GM23248 (cell line): ENCODE measurements at places on chromosomes 2 and 18. TPM values are rescaled to one million over a fixed set of nuclear protein-coding genes. Genes with fewer than 3 reads are reported as not detected.

The CNRIP1 gene
- total RNA-seq, result 21.8 and 37.7 TPM in 2 replicates

DNA sequence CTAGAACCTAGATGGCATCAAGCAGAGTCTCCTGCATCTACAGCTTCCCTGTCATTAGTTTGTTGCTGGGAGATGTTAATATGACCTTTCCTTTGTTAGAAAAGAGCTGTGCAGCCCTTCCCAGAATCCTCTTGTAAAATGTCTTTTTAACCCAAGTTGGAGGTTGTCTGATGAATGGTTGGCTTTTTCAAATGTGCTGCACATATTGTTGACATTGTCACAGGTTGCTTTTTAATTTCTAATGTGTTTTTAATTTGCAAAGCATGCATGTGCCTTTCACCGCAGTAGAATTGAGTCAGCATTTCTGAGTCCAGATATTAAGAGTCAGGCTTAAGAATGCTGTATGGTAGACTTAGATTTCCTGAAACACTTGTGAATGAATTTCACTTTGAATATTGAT is 120.8 kb downstream of the GREB1L start:
- no peaks in the 10 kb centered on the region for H3K36me3 ChIP-seq
- H3K27ac ChIP-seq, result no peak overlapping the region
- peak; percentile 60 for DNase-seq
- H3K4me3 ChIP-seq, result no peak overlapping the region
- peaks cover 43% of the 10 kb centered on the region for H3K4me1 ChIP-seq

DNA sequence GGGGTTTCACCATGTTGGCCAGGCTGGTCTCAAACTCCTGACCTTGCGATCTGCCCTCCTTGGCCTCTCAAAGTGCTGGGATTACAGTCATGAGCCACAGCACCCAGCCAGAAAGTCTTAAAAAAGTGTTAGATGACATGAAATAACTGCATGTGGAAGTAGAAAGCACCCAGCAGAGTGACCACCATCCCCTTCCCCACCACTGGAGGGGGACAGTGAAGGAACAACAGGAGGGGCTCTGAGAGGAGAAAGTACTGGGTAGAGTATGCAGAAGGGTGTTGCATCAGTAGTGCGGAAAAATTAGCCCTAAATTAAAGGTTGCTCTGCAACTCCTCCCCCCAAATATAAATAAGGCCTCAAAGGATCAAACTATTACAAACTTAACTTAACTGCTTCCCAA is 230.5 kb downstream of the ZNF521 start:
- H3K4me1 ChIP-seq, result peaks cover 7% of the 10 kb centered on the region; the same call in 1 of the 2 replicates
- no peak overlapping the region for H3K4me3 ChIP-seq
- no peak for DNase-seq
- H3K27me3 ChIP-seq, result no peaks in the 10 kb centered on the region
- no peaks in the 10 kb centered on the region; the same call in 1 of the 2 replicates for H3K36me3 ChIP-seq

DNA sequence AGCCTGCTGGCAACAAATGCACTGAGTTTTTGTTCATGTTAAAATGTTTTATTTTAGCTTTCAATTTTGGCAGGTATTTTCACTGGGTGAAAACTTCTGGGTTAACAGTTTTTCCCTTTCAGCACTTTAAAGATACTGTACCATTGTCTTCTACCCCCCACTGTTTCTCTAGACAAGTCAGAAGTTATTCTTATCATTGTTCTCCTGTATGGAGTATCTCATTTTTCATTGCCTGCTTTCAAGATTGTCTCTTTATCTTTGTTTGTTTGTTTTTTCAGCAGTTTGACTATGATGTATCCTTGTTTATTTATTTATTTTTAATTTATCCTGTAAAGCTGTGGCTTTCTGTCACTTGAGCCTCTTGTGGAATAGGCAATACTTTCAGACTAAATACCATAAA is 277.0 kb downstream of the ICOS start:
- DNase-seq, result no peak
- no peaks in the 10 kb centered on the region for H3K27me3 ChIP-seq
- H3K4me1 ChIP-seq, result no peaks in the 10 kb centered on the region
- no peaks in the 10 kb centered on the region for H3K36me3 ChIP-seq

- peaks cover 20% of the 10 kb centered on the region for H3K36me3 ChIP-seq
- peaks cover 21% of the 10 kb centered on the region for H3K4me1 ChIP-seq
- H3K27ac ChIP-seq, result peak overlapping the region; percentile 97
- no peaks in the 10 kb centered on the region for H3K27me3 ChIP-seq
These were observed 815 bp downstream of the CEBPZ start for GRCh38 chr2:37230581-37230980.

DNA sequence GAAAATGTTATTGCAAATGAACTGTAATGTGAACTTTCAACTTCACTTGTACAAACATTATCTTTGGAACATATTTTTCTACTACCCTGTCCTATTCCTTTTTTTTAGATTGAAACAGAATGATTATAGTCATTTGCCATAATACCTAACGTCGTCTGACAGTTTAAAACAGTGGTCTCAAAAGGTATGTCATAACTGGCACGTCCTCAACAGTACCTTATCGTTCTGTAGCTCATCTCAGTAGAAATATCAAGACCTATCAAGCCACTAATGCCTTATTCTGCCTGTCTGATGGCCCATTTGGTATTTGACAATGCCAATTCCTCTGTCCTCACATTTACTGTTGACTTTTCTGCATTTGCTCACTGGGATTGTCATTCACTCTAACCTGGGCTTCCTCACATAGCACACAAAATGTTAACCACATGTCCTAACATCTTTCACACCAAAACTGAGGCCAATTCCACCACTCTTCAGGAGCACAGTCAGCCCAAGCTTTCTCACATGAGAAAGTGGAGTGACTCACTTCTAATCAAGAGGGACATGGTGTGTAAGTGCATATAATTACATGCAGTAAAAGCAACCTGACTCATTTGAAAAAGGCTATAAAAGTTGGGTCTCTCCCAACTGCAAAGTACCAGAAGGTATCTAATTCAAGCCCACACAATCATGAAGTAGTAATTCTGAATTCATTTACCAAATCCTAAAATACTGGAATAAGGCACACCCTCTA is 34.8 kb downstream of the DNER start:
- no peak overlapping the region for H3K4me3 ChIP-seq
- H3K27ac ChIP-seq, result no peak overlapping the region
- no peaks in the 10 kb centered on the region for H3K27me3 ChIP-seq
- no peak for DNase-seq
- no peaks in the 10 kb centered on the region for H3K36me3 ChIP-seq

DNA sequence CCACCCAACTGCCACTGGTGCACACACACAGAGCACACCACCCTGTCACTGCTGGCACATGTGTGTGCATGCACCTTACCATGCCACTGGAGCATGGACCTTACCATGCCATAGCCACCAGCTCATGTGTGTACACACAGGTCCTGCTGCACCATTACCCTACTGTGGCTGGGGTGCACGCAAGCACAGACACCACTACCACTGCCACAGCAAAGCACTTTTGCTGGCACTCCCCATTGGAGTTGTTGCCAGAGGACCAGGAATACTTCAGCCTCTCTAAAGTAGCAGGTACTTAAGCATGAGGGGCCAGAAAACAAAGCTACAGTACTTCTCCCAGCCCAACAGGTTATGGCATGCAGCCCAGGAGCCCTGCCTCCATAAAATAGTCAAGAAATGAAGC is 404.8 kb downstream of the MBD2 start:
- H3K4me1 ChIP-seq, result no peaks in the 10 kb centered on the region
- no peak overlapping the region for H3K4me3 ChIP-seq
- no peaks in the 10 kb centered on the region for H3K36me3 ChIP-seq
- no peak overlapping the region for H3K27ac ChIP-seq
- H3K27me3 ChIP-seq, result no peaks in the 10 kb centered on the region
- DNase-seq, result no peak

DNA sequence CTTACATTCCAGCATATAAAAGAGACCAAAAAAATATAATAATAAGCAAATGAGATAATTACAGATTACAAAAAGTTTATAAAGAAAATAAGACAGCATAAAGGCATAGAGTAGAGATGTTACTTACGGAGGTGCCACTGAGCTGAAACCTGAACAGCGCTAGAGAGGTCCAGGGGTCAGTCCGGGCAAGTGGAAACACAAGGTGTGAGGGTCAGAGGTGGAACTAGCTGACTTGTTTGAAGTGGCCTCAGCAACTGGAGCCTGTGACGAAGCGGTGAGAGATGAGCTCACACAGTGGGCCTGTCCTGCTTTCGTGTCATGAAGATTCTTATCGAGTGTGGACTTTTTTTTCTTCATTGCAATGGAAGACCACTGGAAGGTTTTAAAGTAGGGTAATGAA is 288.3 kb upstream of the TANK start:
- no peak overlapping the region for H3K27ac ChIP-seq
- H3K4me1 ChIP-seq, result peaks cover 33% of the 10 kb centered on the region
- H3K27me3 ChIP-seq, result no peaks in the 10 kb centered on the region
- DNase-seq, result no peak
